HCT116 (cell line): ENCODE measurements at places on chromosomes 3 and 15.

DNA sequence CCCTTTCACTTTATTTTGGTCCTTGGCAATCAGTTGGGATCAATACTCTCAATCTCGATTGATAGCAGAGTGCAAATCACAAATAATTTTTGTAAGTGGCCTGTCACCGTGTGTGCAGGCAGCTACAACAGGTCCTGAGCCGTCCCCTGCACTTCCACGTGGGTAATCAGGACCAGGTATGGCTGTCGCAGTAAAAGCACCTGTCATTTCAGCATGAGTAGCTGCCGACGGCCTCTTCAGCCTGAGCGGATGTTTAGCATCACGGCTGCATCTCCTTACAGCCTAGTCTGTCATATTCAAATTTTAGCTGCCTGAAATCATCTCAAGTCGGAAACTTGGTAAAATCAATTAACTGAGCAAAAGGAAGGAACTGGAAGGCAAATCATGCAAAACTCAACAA is 53.0 kb upstream of the FOXP1 start:
- no peak for DNase-seq

DNA sequence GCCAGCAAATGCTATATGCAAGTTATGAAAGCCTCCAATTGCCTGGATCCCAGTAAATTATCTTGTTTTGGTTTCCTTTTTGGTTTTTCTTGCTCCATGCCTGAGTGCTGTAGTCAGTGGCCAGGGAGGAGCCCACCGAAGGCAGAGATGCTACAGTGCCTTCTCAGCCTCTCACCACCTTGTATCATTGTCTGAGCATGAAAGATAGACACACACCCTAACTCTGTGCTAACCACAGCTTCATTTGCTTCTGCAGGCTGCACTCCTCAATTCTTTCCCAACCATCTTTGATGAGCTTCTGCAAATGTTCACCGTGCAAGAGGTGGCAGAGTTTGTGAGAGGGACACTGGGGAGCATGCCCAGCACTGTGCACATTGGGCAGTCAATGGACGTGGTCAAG is 114.5 kb upstream of the MANF start:
- no peak for DNase-seq

DNA sequence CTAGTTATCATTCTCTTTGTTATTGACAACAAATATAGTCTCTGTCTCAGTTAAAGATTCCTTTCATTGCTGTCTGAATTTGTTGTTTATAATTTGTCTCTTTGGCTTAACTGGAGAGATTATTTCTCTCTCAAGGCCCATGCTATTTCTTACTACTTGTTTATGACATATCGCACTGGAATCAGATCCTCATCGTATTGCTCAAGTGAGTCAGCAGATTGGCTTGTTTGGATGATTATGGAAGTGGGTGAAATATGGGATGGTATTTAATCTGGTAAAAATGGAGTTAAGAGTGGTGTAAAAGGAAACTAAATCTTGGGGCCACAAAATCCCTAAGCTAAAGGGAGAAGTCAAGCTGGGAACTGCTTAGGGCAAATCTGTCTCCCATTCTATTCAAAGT is 613.1 kb downstream of the SI start:
- no peak for DNase-seq

- no peak for DNase-seq
These were observed 47.3 kb downstream of the TRIM42 start for GRCh38 chr3:140724856-140725812.
